ENCODE measurements at places on chromosomes 1 and 21. TPM values are rescaled to one million over a fixed set of nuclear protein-coding genes. Genes with fewer than 3 reads are reported as not detected.

C1orf216 gene
- total RNA-seq: 13.7 TPM

RCOR3 gene
- total RNA-seq: 54.8 TPM

DNA sequence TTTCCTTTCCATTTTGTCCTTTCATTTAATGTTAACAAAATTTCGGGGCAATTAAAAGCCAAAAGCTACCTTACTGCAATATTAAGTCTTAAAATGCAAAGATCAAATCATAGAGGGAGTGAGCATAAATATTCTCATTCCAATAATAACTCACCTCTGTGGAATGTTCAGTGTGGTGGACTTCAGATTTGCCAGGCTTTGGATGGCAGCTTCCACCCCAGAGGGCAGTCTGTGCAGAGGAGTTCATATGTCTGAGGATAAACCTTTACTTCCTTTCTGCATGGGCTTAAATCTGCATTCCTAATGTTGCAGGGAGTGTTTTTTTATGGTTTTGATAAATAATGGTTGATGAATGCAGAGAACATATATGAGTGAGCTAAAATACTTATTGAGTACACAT, 16.3 kb downstream of the KIAA0040 start:
- H3K4me1 ChIP-seq: peaks cover 26% of the 10 kb centered on the region
- no peaks in the 10 kb centered on the region for H3K27me3 ChIP-seq
- H3K36me3 ChIP-seq: peaks cover 46% of the 10 kb centered on the region
- no peak for DNase-seq

DNA sequence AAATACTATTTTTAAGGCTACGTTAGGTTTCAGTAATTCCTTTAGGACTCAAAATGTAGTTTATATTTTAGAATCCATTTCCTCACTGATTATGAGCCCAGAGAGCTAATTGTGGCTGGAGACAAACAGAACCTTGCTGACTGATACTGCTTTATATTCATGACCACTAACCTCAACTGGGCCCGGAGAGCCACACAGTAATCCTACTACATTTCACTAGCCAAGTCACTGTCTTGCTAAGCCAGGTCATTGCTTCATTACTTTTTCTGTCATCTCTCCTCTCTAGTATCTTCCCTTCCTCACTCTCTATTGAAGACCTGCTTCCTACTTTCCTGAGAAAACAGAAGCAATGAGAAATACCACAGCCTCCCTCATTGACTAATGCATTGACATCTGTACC, 24.7 kb downstream of the IL23R start:
- no peaks in the 10 kb centered on the region for H3K27me3 ChIP-seq
- H3K4me3 ChIP-seq: no peak overlapping the region
- no peak overlapping the region for H3K27ac ChIP-seq
- no peak for DNase-seq

Data from activated naive CD8-positive, alpha-beta T cell treated with anti-CD3 and anti-CD28 coated beads, Interleukin-2, amount 10 ng/mL, durations not matched to agents 7 days and 5 days (primary cell).